ENCODE measurements at places on chromosomes 1 and 21.

GRCh38 chr1:64941461-64942117 lies 24.8 kb downstream of the JAK1 start:
- DNase-seq = no peak

DNA sequence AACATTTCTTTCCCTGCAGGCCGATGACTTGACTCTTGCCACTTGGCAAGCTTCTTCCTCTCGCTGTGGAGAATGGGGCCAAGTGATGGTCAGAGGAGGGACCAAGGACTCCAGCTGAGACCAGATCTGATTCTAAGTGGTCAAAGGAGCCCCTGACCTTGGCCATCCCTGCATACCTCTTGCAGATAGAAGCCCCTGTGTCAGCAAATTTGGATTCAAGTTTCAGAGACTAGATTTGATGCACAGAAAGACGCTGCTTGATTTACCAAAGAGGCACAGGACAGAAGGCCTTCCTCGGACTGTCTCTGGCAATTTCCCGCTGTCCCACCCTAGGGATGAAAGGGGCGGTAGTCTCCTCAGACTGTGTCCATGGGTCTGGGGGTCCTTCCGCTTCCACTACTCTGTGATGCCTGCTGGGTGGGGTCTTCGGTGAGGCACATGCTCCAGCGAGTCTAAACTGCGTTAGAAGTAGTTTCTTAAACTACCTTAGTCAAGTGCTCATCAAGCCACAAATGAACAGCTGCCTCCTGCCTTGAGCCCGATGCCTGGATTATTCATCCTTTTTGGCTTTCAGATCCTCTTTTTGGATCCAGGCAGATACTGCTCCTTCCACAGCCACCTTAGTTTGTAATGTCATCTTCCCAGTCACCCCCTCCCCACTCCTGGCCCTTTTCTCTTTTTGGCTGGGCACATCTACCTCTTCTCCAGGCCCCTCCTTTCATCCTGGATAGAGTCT lies 31.8 kb upstream of the RBM15 start:
- DNase-seq = no peak

DNA sequence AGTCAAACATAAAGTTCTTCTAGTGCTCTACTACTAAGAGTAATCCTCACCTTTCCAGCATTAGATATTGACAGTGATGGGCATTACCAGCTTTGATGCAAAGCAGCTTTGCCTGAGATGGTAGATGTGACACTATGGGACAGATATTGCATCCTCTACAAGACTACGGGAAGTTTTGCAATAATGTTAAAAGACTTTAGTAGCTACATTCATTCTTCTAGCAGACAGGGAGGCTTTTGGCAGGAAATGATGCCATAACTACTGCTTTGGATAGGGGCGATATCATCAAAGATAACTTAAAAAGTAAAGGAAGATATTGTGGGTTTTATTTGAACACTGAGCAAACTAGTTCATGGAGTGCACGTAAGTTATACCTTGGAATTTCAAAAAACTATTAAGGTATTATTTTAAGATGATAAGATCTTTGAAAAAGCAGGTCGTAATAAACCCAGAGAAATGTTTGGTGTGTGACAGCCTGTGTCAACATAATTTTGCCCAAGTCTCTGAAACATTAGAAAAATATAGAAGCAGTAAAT lies 368.3 kb upstream of the TMPRSS15 start:
- no peak for DNase-seq

- DNase-seq = no peak
Measured at GRCh38 chr1:89589515-89589914, 43.4 kb upstream of the LRRC8C start.

DNA sequence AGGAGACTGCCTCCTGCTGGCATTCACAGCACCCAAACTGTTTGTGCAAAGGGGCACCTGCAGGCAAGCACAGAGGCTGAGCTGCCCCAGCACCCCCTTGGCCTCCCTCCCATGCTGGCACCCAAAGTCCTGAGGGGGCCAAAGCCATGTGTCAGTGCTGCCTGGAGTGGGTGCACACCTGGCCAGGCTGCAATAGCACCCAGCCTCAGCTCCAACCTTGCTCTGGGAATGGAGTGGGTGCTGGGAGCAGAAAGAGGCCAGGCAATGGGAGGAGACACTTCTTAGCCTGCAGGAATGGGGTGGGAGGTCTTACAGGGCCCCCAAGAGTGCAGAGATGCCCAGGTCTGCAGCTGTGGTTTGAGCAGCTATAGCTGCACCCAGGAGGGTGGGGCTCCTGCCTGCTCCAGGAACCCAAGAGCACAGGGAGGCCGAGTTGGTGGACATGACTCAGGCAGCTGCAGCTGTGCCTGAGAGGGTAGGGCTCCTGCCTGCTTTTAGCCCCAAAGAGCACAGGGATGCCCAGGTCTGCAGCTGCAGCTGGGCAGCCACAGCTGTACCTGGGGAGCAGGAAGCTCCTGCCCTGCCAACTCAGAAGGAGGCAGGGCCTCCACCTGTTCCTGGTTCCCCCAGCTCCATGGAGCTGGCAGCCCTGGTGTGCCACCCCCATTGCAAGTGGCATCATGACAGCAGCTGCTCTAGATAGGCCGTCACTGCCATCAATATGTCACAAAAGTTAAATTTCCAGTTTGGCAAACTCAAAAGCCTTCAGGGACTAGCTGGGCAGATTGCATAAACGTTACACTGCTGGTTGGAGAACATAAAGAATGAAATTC lies 5.3 kb upstream of the CHD1L start:
- no peak for DNase-seq

DNA sequence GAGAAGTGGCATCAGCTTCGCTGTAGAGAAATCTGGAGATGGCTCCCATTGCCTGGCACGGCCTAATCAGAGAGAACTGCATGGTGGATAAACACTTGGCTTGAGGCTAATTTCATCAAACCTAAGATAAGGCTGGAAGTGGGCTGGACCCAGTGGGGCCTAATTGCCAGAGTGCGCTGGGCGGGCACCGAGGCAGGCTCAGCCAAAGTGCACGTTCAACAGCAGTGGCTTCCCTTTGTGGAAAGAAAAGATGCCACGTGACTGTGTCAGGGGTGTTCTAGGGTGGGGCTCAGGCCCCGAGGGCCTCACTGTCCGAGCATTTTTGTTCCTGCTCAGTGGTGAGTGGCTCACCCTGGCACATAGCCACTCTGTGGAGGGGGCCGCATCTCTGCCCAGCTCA lies 5.8 kb downstream of the PLCH2 start:
- DNase-seq = no peak

DNA sequence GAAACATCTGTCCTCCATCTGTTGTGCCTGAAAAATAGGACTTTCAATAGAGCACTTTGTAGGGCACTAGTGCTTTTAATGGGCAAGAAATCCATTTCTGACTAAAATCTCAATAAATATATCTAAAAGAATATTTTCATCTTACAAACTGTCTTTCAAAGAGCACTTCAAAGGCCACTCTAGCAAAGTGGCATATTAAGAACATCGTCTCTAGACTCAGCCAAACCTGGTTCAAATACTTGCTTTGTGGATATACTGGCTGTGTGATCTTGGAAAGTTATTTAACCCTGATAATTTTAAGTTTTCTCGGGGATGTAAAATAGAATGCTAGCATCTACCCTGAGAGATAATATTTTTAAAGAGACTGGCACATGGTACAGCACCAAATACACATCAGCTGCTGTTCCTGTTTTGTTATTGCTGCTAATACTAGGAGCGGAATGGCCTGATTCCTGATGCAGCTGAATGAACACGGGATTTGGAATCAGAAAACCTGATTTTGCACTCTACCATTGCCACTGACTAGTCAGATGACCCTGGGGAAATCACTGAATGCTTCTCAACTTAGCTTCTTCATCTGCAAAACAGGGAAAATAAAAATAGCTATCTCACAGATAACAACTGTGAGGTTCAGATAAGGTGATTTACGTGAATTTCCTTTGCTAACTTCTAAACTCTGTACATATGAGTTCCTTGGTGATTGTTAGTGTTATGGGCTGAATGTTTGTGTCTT lies 25.2 kb upstream of the LRRC8C start:
- DNase-seq = no peak

DNA sequence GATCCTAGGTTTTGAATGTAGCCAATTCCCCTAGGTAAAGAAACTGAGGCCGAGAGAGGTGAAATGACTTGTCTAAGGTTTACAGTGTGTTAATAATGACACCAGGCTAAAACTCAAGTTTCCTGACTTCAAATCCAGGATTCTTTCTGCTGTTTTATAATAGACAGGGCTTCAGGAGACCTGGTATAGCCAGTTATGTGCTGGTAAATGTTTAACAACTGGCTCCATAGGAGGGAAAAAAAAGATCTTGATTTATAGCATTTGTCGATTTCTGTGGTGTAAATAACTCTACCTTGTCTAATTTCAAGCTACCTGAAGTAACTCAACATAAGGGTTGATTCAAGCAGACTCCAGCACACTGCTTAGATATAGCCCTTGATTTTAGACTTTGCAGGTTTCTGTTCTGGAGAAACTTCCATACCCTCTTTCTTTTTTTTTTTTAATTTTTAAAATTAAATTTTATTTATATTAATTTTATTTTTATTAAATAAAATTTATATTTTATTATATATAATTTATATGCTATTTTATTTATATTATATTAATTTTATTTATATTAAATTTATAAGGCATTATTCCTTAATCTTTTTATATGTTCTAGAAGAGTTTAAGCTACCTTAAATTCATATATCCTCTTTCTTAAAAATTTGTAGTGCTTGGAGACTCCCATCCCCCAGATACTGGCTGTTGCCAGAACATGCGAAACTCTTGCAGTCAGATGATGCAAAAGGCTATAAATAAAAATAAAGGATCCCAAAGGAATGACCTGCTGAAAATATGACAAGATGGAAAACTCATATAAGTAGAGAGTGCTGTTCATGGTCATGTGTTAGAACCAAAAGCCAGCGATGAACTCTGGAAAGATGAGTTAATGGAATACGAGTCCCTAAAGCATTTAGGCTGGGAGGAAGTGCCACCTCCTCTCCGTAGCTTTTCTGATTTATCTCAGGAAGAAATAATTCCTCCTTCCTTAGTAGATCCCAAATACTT lies 35.4 kb upstream of the SRSF10 start:
- no peak for DNase-seq

- no peak for DNase-seq
Measured at GRCh38 chr1:18965206-18966173, 9.0 kb upstream of the IFFO2 start.

GRCh38 chr1:223853275-223853674 lies 7.5 kb upstream of the TP53BP2 start:
- no peak for DNase-seq
